ENCODE measurements at places on chromosomes 2 and 18.

- DNase-seq: no peak
These were observed 304.8 kb downstream of the RND3 start for GRCh38 chr2:150182566-150183235.

GRCh38 chr18:27862041-27862682, 314.8 kb downstream of the CDH2 start:
- DNase-seq: no peak

GRCh38 chr18:3016585-3017297, 3.8 kb upstream of the LPIN2 start:
- DNase-seq: no peak

GRCh38 chr18:62935994-62936393, 220.7 kb downstream of the PHLPP1 start:
- no peak for DNase-seq

DNA sequence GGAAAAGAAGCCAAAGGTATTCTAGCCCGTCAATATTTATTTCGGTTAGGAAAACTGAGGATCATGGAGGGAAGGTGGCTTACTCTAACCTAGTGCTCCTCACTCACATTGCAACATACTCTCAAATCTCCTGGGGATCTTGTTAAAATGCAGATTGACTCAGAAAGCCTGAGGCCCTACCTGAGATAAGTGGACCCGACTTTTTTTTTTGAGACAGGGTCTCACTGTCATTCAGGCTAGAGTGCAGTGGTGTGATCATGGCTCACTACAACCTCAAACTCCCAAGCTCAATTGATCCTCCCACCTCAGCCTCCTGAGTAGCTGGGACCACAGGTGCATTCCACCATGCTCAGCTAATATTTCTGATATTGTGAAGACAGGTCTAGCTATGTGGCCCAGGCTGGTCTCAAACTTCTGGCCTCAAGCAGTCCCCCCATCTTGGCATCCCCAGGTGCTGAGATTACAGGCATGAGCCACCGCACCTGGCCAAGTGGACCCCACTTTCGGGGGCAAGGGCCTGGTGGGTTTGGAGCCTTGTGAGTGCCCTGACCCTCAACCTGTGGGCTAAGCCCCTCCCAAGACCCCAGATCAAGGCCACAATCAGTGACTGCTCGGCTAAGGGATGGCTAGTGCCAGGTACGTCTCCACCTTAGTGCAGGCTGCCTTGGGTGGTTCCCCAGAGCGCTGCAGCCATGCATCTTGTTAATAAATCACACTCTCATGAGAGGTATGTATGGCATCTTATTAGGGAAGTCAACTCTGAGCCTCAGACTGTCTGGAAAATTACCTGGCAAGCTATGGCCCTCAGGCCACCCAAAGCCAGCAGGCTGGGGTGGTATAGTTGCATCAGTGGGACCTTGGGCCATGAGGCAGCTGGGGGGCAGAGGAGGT, 1.1 kb upstream of the NEURL3 start:
- DNase-seq: no peak

DNA sequence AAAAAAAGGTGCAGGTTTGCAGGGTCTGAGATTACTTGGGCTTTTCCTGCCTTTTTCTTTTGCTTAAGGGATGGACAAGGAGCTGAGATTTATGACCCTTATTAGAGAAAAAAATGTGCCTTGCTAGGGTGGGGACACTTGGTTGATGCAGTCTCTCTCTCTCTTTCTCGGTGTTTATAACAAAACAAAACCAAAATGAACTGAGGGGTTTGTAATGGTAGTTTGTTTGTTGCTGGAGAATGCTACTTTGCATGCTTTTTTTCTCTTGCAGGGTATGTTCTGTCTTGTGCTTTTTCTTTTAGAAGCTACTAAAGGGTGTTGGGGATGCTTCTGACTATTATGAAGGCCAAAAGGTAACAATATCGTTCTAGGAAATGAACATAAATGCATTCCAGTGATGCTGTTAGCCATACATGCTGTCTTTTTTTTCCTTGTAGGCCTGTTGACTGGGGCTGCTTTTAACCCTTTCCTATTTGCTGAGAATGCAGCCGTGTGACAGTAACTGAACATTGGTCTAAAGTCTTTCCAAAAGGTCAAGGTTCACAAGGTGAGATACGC, 435 bp downstream of the ZNF532 start:
- DNase-seq: no peak

DNA sequence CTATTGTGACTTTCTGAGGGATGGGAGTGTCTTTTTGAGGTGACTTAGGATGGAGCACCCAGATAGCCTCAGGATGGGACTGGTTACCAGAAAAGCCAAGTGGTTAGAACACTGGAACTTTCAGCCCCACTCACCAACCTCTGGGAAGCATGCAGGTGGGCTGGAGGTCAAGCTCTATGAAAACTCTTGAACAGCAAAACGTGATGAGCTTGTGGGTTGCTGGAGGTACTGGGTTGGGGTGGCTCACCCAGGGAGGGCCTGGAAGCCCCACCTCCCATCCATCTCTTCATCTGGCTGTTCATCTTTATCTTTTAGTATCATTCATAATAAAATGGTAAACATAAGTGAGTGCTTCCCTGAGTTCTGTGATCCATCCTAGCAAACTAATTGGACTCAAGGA, 216.4 kb downstream of the SPP2 start:
- DNase-seq: no peak
